ENCODE measurements at places on chromosomes 11 and 22.
A peak's percentile ranks its signal among the peaks of the same experiment; 100 is the strongest.

- no peak for DNase-seq
These were observed 33.2 kb downstream of the TOLLIP start for GRCh38 chr11:1276041-1276790.

DNA sequence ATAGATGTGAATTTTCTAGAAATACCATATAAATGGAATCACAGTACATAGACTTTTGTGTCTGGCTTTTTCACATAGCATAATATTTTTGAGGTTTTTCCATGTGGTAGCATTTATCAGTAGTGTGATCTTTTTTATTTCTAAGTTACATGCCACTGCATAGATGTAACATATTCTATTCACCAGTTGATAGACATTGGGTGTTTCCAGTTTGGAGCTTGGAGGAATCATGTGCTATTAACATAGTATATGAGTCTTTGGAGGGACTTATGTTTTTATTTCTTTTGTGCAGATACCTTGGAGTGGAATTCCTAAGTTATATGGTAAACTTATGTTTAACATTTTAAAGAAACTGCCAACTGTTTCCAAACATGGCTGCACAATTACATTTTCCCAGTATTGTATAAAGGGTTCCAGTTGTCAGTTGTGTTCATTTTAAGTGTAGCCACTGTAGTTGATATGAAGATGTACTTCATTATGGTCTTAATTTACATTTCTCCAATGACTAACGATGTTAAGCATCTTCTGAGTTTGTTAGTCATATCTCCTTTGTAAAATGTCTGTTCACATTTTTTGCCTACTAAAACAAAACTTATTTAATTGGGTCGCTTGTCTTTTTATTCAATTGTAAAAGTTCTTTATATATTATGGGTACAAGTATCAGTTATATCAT is 145.7 kb upstream of the TRPC6 start:
- DNase-seq: no peak

GRCh38 chr11:123137431-123138224 is 57.4 kb downstream of the CLMP start:
- DNase-seq: peak; percentile 95

- DNase-seq: no peak
These were observed 93.2 kb upstream of the SYT13 start for GRCh38 chr11:45379162-45379863.

GRCh38 chr11:133903056-133903455 is 53.7 kb downstream of the IGSF9B start:
- DNase-seq: no peak

Data from NB4 (cell line).